ENCODE measurements at places on chromosomes 3 and 15. TPM values are rescaled to one million over a fixed set of nuclear protein-coding genes. Genes with fewer than 3 reads are reported as not detected.

DNA sequence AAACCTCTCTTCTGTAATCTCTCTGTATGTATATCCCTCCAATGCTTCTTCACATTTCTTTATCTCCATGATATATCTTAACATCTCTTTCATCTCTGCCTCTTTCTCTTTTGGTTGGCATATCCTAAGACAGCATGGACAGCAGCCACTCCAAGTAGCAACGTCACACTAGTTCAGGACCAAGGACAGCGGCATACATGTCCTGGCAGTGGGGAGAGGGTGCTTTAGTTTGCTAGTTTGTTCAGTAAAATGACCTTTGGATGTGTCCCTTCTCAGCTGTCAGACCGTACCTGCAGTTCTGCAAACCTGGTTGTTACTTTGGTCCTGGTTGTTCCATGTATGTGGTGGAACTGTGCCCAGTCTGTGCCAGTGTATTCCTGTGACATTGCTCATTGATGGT lies 225.6 kb upstream of the ROPN1 start:
- no peak overlapping the region for H3K27ac ChIP-seq
- peak; percentile 41 for DNase-seq
- H3K27me3 ChIP-seq, result no peaks in the 10 kb centered on the region
- H3K4me3 ChIP-seq, result no peak overlapping the region

DNA sequence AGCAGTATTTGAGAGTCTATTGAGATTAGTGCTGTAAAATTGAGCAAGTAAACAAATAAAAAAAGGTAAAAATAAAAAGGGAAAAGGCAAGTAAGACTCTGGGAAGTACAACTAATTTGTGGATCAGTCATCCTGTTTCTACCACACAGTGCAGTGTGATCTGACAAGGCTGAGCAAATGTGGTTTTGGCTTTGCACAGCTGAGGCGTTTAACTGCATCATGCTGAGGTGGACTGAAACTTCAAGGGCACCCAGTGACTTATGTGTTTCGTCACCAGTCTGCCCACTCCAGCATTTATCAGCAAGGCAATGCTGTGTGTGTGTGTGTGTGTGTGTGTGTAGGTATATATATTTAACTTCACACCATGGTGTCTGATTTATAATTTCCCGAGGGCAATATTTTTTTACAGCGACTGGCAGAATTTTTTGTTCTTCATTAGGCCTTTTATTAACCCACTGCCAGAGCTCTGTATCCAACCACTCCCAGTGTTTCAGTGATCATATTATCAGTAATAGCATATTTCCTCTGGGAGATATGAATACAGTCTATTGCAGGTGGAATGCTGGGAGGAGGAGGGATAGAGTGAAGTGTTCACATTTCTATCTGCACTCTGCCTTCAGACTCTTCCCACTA lies 131.5 kb upstream of the SATB1 start:
- no peak overlapping the region for H3K4me3 ChIP-seq
- no peaks in the 10 kb centered on the region for H3K27me3 ChIP-seq
- H3K36me3 ChIP-seq, result no peaks in the 10 kb centered on the region
- DNase-seq, result no peak
- no peaks in the 10 kb centered on the region for H3K4me1 ChIP-seq

GRCh38 chr3:173939331-173939730 lies 541.8 kb downstream of the NLGN1 start:
- H3K4me3 ChIP-seq, result no peak overlapping the region
- no peaks in the 10 kb centered on the region for H3K36me3 ChIP-seq
- no peak overlapping the region for H3K27ac ChIP-seq
- no peak for DNase-seq
- H3K4me1 ChIP-seq, result no peaks in the 10 kb centered on the region
- H3K27me3 ChIP-seq, result no peaks in the 10 kb centered on the region

- no peak overlapping the region for H3K27ac ChIP-seq
- H3K36me3 ChIP-seq, result no peaks in the 10 kb centered on the region
- no peaks in the 10 kb centered on the region for H3K4me1 ChIP-seq
Observed at GRCh38 chr15:96230526-96231181, 99.8 kb upstream of the NR2F2 start.

DNA sequence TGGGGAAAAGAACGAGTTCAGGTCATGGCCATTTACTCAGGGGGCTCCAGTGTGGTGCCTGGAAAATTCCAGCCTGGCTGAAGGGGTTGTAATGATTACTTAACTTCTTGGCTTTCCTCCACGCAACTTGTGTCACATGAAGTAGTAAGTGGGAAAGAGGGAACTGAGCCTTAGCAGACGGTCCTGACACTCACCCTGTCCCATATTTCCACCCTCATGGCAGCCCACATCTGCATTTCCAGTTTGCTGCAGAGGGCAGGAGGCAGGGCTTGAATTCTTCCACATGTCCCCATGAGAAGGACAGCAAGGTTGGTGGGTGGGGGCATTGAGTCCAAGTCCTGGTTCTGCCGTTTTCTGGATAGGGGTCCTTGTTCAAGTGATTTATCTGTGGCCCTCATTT lies 7.8 kb upstream of the CAMP start:
- H3K27ac ChIP-seq, result peak overlapping the region; percentile 63
- no peak overlapping the region for H3K4me3 ChIP-seq
- DNase-seq, result no peak
- H3K4me1 ChIP-seq, result peaks cover 14% of the 10 kb centered on the region
- H3K36me3 ChIP-seq, result no peaks in the 10 kb centered on the region

GRCh38 chr15:35721751-35722150 lies 175.8 kb upstream of the DPH6 start:
- H3K27me3 ChIP-seq, result no peaks in the 10 kb centered on the region
- no peak overlapping the region for H3K4me3 ChIP-seq
- no peak for DNase-seq
- H3K36me3 ChIP-seq, result no peaks in the 10 kb centered on the region

DNA sequence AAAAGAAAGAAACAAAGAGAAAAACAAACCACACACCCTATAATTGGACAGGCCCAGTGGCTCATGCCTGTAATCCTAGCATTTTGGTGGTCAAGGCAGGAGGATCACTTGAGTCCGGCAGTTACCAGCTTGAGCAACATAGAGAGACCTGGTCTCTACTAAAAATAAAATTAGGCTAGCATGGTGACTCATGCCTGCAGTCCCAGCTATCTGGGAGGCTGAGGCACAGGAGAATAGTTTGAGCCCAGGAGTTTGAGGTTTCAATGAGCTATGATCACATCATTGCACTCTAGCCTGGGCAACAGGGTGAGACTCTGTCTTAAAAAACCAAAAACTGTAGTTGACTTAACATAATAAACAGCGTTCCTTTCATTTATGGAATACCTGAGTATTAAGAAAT lies 72.3 kb upstream of the ST3GAL6 start:
- peaks cover 11% of the 10 kb centered on the region for H3K4me1 ChIP-seq
- no peak overlapping the region for H3K4me3 ChIP-seq
- H3K36me3 ChIP-seq, result no peaks in the 10 kb centered on the region

DNA sequence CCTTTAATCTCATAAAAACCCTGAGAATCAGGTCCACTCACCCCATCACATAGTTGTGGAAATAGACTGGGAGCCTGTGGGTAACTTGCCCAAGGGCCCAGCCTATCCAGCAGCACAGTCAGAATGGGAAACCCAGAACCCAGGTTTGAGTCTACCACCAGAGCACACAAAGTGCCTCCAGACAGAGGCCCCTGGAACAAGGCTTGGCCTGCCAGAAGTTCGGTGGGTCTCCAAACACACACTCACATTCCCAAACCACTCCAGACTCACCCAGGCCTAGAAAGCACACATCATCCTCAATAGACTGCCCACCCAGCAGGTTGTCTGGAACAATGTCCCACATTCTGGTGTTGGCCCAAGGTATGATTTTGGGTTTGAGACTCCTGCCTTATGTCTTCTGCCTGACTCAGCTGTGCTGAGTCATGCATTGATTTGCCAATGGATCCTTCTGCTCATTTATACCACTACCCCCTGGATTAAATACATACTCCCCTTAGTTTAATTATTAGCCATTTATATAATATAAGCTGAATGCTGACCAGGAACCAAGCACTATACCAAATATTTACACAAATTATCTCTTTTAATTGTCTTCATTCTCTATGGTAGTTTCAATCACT lies 4.5 kb downstream of the SLC12A8 start:
- no peak overlapping the region for H3K27ac ChIP-seq
- H3K27me3 ChIP-seq, result peaks cover 2% of the 10 kb centered on the region
- DNase-seq, result no peak
- no peaks in the 10 kb centered on the region for H3K36me3 ChIP-seq
- H3K4me3 ChIP-seq, result no peak overlapping the region
- peaks cover 8% of the 10 kb centered on the region for H3K4me1 ChIP-seq

- H3K27me3 ChIP-seq, result no peaks in the 10 kb centered on the region
- DNase-seq, result no peak
- H3K4me3 ChIP-seq, result no peak overlapping the region
Observed at GRCh38 chr3:76107935-76108570, 322.7 kb upstream of the ZNF717 start.

- no peak overlapping the region for H3K4me3 ChIP-seq
- H3K27ac ChIP-seq, result no peak overlapping the region
- no peak for DNase-seq
- no peaks in the 10 kb centered on the region for H3K27me3 ChIP-seq
Observed at GRCh38 chr15:49038382-49038781, 7.9 kb downstream of the SECISBP2L start.

GRCh38 chr3:159486580-159486979 lies 502.1 kb upstream of the IL12A start:
- H3K4me3 ChIP-seq, result no peak overlapping the region
- H3K27me3 ChIP-seq, result no peaks in the 10 kb centered on the region
- H3K27ac ChIP-seq, result no peak overlapping the region
- H3K4me1 ChIP-seq, result no peaks in the 10 kb centered on the region

- no peak for DNase-seq
- no peaks in the 10 kb centered on the region for H3K27me3 ChIP-seq
- H3K27ac ChIP-seq, result no peak overlapping the region
- H3K36me3 ChIP-seq, result no peaks in the 10 kb centered on the region
Observed at GRCh38 chr3:9340472-9340902, 22.4 kb upstream of the THUMPD3 start.

GRCh38 chr15:32923176-32923575 lies 205.4 kb downstream of the GREM1 start:
- H3K27me3 ChIP-seq, result no peaks in the 10 kb centered on the region
- DNase-seq, result no peak
- H3K27ac ChIP-seq, result no peak overlapping the region
- no peaks in the 10 kb centered on the region for H3K36me3 ChIP-seq
- no peaks in the 10 kb centered on the region for H3K4me1 ChIP-seq

- no peaks in the 10 kb centered on the region for H3K27me3 ChIP-seq
- no peak overlapping the region for H3K27ac ChIP-seq
- peaks cover 40% of the 10 kb centered on the region for H3K36me3 ChIP-seq
- no peak for DNase-seq
Observed at GRCh38 chr3:128338536-128339330, 128.0 kb downstream of the DNAJB8 start.

DNA sequence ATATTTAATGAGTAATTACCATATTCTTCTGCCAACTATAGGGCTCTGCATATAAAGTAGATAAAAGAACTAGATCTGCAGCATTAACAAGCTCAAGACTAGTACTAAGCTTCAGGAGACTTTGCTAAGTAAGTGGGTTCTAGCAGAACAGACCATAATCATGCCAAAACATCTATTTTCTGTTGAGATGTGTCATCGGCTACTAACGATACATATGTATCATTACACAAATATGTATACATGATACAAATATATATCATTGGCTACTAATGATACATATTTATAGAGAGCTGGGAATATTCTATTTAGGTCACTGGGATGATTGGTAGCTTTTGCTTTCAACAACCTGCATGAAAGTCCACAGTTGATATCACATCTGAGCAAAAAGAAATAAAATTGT lies 185.8 kb upstream of the DCBLD2 start:
- DNase-seq, result no peak
- H3K4me1 ChIP-seq, result no peaks in the 10 kb centered on the region
- no peak overlapping the region for H3K4me3 ChIP-seq
- no peaks in the 10 kb centered on the region for H3K27me3 ChIP-seq
- no peak overlapping the region for H3K27ac ChIP-seq
- no peaks in the 10 kb centered on the region for H3K36me3 ChIP-seq

- no peak overlapping the region for H3K27ac ChIP-seq
- H3K4me1 ChIP-seq, result no peaks in the 10 kb centered on the region
- no peaks in the 10 kb centered on the region for H3K36me3 ChIP-seq
Observed at GRCh38 chr3:159964166-159964973, 24.3 kb upstream of the IL12A start.

GRCh38 chr3:119550192-119550910 lies 9.1 kb downstream of the CD80 start:
- H3K27ac ChIP-seq, result no peak overlapping the region
- no peak overlapping the region for H3K4me3 ChIP-seq
- H3K36me3 ChIP-seq, result no peaks in the 10 kb centered on the region
- H3K27me3 ChIP-seq, result no peaks in the 10 kb centered on the region
- DNase-seq, result no peak

- peak overlapping the region; percentile 58 for H3K4me3 ChIP-seq
- peak overlapping the region; percentile 75 for H3K27ac ChIP-seq
- H3K36me3 ChIP-seq, result no peaks in the 10 kb centered on the region
- peaks cover 13% of the 10 kb centered on the region for H3K4me1 ChIP-seq
Observed at GRCh38 chr15:98548139-98548971, 100.0 kb upstream of the IGF1R start.

- H3K27ac ChIP-seq, result no peak overlapping the region
- DNase-seq, result no peak
- H3K27me3 ChIP-seq, result no peaks in the 10 kb centered on the region
- peaks cover 2% of the 10 kb centered on the region for H3K36me3 ChIP-seq
Observed at GRCh38 chr3:33612607-33613006, 105.4 kb downstream of the CLASP2 start.

GRCh38 chr3:160226026-160226907 lies 1.0 kb downstream of the C3orf80 start:
- peak overlapping the region; percentile 67 for H3K4me3 ChIP-seq
- H3K27ac ChIP-seq, result peak overlapping the region; percentile 83
- peaks cover 51% of the 10 kb centered on the region for H3K27me3 ChIP-seq
- H3K36me3 ChIP-seq, result no peaks in the 10 kb centered on the region
- DNase-seq, result no peak

DNA sequence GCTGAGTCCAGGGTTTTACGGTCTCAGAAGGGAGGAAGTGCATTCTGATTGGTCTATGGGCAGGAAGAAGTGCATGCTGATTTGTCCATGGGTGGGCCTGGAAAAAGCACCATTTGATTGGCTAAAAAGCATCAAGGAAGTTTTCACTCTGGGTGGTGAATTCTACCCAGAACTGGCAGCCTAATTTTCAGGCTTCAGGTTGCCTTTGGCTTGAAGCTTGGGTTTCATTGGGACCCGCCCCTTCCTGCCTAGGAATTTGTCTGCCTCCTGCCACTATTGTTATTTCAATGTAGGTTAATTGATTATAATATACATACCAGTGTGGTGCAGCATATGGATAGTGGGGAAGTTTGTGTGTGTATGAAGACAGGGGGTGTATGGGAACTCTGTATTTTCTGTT lies 1355.9 kb downstream of the SI start:
- no peaks in the 10 kb centered on the region for H3K36me3 ChIP-seq
- no peak for DNase-seq
- H3K4me1 ChIP-seq, result no peaks in the 10 kb centered on the region
- no peaks in the 10 kb centered on the region for H3K27me3 ChIP-seq
- H3K4me3 ChIP-seq, result no peak overlapping the region

The GOLGA6L9 gene
- total RNA-seq, result 1.1 TPM

The DOCK3 gene
- 5.0 TPM for total RNA-seq

The GOLGA8H gene
- total RNA-seq, result 0.75 TPM

The PPP1R2 gene
- total RNA-seq, result 44.0 TPM

The EPHA6 gene
- total RNA-seq, result 1.2 TPM

The HHATL gene
- total RNA-seq, result 733 TPM

The CP gene
- 5.5 TPM for total RNA-seq

The KLF13 gene
- 37.5 TPM for total RNA-seq

The SLC38A3 gene
- 8.4 TPM for total RNA-seq

The GOLGA6B gene
- total RNA-seq, result not detected

The IL12A gene
- 0.61 TPM for total RNA-seq

The LRRIQ4 gene
- total RNA-seq, result not detected

The GATM gene
- total RNA-seq, result 18.5 TPM

The NEK10 gene
- total RNA-seq, result 7.1 TPM

The ARNT2 gene
- total RNA-seq, result 6.0 TPM

The BFSP2 gene
- total RNA-seq, result not detected

Data from heart left ventricle (tissue), 16 donors.